Spleen (tissue), 13 donors: ENCODE measurements at places on chromosomes 11 and 22. TPM values are rescaled to one million over a fixed set of nuclear protein-coding genes. Genes with fewer than 3 reads are reported as not detected.
A peak's percentile ranks its signal among the peaks of the same experiment; 100 is the strongest.

APOA4 gene
- not detected for polyA plus RNA-seq

- H3K27ac ChIP-seq, result peak overlapping the region; percentile 61
- no peaks in the 10 kb centered on the region for H3K36me3 ChIP-seq
- no peak overlapping the region for H3K4me3 ChIP-seq
- peaks cover 33% of the 10 kb centered on the region for H3K4me1 ChIP-seq
Measured at GRCh38 chr11:102559839-102560238, 29.3 kb upstream of the MMP7 start.

NCF4 gene
- polyA plus RNA-seq, result 116 TPM

DNA sequence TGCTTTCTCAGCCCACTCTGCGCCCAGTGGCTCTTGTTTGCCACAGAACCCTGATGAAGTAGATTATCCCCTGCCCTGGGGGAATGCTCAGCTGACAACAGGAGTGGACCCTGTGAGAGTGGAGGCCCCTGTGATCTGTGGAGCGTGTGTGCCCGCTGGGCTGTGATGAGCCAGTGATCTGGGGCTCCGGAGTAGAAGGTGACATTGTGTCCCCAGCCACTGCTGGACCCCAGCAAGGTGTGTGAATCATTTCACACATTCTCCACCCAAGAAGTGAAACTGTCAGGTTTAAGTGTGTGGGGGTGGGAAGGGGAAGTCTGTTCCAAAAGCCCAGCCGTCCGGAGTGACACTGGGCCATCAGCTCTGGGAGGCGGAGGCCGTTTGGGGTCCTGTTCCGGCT, 33.1 kb upstream of the GRAMD4 start:
- H3K36me3 ChIP-seq, result no peaks in the 10 kb centered on the region
- H3K27me3 ChIP-seq, result no peaks in the 10 kb centered on the region
- H3K4me1 ChIP-seq, result peaks cover 19% of the 10 kb centered on the region

DNA sequence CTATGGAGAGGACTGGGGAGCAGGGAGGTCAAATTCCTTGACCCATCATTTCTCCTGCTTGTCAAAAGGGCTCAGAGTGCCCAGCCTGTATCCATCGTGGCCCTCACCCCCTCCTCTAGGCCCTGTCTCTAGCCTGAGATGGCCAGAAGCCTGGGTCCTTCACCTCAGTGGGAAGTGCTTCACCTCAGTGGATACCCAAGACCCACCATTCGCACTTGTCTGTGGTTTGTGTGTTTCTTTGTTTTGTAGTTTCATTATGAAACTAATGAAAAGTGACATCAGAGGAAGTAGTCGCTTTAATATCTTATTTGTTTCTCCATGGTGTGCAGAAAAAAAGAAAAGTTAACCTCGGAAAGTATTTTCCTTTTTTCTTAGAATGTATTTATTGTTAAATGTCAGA, 194.0 kb upstream of the CADM1 start:
- H3K4me1 ChIP-seq, result peaks cover 3% of the 10 kb centered on the region
- no peak overlapping the region for H3K27ac ChIP-seq
- no peak for DNase-seq
- no peaks in the 10 kb centered on the region for H3K36me3 ChIP-seq
- H3K27me3 ChIP-seq, result no peaks in the 10 kb centered on the region
- no peak overlapping the region for H3K4me3 ChIP-seq

UCP3 gene
- 0.68 TPM for polyA plus RNA-seq

PPM1F gene
- polyA plus RNA-seq, result 14.0 TPM

DNA sequence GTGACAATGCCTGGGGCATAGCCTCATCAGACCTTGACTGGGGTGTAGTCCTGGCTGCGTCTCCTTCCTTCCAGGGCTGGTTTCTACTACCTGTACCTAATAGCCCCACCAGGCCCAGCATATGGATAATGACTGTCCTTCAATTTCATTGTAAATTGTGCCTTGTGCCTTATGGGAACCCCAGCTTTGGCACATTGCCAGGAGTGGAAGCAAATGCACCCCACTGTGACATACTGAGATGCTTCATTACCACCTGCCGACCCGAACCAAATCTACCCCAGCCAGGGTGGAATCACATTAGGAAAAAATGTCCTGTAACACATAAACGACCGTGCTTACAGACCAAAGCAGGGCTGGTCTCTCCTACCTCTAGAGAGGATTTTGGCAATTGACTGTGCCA, 7.3 kb downstream of the TOP3B start:
- H3K27ac ChIP-seq, result no peak overlapping the region
- peaks cover 55% of the 10 kb centered on the region for H3K36me3 ChIP-seq
- no peak for DNase-seq
- no peak overlapping the region for H3K4me3 ChIP-seq

GRCh38 chr11:2750682-2751522, 51.1 kb upstream of the KCNQ1OT1 start:
- H3K36me3 ChIP-seq, result no peaks in the 10 kb centered on the region
- H3K27ac ChIP-seq, result no peak overlapping the region
- peak; percentile 48 for DNase-seq
- no peak overlapping the region for H3K4me3 ChIP-seq
- H3K4me1 ChIP-seq, result no peaks in the 10 kb centered on the region
- no peaks in the 10 kb centered on the region for H3K27me3 ChIP-seq

DNA sequence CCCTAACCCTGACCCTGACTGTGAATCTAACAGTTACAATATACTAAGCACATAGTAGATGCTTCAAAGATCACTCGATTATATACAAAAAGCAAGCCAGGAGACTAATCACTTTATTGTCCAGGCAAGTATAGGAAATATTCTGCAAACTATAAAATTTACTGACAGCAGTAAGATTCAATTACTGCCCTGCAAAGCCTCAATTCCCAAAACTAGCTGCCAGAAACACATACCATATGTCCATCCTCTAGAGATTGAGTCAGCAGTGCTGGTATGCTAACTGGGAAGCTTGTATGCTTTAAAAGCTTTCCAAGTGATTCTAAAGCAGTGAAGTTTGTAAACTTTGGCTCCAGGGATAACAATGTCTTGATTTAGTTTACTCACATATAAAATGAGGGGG, 26.1 kb downstream of the CSTF3 start:
- H3K4me1 ChIP-seq, result no peaks in the 10 kb centered on the region
- no peak overlapping the region for H3K4me3 ChIP-seq

GRCh38 chr11:44270403-44271273, 39.3 kb downstream of the ALX4 start:
- H3K36me3 ChIP-seq, result no peaks in the 10 kb centered on the region
- no peaks in the 10 kb centered on the region for H3K4me1 ChIP-seq
- DNase-seq, result peak; percentile 51
- H3K27me3 ChIP-seq, result no peaks in the 10 kb centered on the region

GRCh38 chr11:106733635-106734034, 284.6 kb downstream of the GUCY1A2 start:
- DNase-seq, result no peak
- H3K36me3 ChIP-seq, result no peaks in the 10 kb centered on the region
- H3K4me1 ChIP-seq, result no peaks in the 10 kb centered on the region
- H3K27ac ChIP-seq, result no peak overlapping the region
- no peak overlapping the region for H3K4me3 ChIP-seq
- no peaks in the 10 kb centered on the region for H3K27me3 ChIP-seq

ACER3 gene
- 3.7 TPM for polyA plus RNA-seq

DNA sequence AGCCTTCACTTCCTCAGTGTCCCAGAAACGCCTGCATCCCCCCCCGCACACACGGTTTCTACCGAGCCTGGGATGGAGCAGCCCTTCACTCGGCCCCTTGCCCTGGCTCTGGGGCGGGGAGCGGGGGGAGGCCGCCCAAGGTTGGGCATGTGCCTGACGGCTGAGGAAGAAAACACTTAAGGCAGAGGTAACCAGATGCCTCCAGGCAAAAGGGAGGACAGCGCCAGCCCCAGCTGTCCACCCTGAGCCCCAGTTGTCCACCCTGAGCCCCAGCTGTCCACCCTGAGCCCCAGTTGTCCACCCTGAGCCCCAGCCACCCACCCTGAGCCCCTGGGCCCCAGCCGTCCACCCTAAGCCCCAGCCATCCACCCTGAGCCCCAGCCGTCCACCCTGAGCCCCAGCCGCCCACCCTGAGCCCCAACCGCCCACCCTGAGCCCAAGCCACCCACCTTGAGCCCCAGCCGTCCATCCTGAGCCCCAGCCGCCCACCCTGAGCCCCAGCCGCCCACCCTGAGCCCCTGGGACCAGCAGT, 3.8 kb upstream of the TTLL8 start:
- H3K27me3 ChIP-seq, result peaks cover 72% of the 10 kb centered on the region
- no peak overlapping the region for H3K27ac ChIP-seq
- DNase-seq, result no peak
- no peaks in the 10 kb centered on the region for H3K36me3 ChIP-seq
- peaks cover 34% of the 10 kb centered on the region for H3K4me1 ChIP-seq

B4GAT1 gene
- polyA plus RNA-seq, result 4.3 TPM

DNA sequence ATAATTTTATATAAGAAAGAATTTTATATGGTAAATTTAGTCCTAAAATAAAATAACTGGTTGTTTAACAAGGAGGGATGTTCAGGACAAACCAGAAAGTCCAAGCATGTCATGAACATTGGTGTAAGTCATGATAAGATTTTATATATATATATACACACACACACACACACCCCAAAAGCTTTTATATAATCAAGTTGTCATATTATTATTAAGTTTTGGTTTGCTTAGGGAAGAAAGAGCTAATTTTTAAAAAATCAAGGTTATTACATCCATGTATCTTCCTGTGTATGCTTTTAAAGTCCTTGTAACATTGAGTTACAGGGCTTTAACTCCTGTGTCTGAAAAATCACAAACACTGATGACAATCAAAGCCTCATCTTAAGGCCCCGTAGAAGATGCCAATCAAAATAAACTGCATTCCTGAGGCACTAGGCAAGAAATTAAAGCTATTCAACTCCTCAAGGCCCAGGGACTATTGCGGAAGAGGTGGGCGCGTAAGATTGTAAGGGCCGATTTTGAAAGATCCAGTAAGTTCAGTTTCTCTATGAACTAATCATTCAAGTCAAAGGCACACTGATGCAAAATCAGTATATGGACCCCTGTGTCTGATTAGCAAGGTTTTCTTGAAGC, 16.8 kb downstream of the APOL6 start:
- DNase-seq, result no peak
- no peak overlapping the region for H3K27ac ChIP-seq
- peaks cover 45% of the 10 kb centered on the region for H3K4me1 ChIP-seq
- H3K27me3 ChIP-seq, result no peaks in the 10 kb centered on the region
- H3K4me3 ChIP-seq, result no peak overlapping the region

DNA sequence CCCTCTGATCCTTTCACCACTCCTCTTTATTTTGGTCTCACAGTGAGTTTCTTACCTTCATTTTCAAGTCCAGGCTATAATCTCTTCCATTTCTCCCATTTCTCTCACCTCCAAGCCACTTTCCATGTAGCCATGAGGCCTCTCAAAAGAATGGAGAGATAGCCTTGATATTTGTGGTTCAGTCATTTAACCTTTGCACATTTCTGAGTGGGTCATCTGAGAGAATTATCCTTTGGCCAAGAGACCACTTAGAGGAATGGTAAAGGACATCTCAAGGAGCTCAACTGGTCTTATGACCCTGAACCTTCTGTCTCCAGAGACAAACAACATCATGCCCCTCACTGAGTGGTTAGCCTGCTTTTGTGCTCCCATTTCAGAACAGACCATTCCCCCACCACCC, 121.1 kb downstream of the KIRREL3 start:
- H3K4me1 ChIP-seq, result no peaks in the 10 kb centered on the region
- H3K4me3 ChIP-seq, result no peak overlapping the region
- H3K27ac ChIP-seq, result no peak overlapping the region
- no peak for DNase-seq
- H3K36me3 ChIP-seq, result no peaks in the 10 kb centered on the region
- H3K27me3 ChIP-seq, result no peaks in the 10 kb centered on the region

DNA sequence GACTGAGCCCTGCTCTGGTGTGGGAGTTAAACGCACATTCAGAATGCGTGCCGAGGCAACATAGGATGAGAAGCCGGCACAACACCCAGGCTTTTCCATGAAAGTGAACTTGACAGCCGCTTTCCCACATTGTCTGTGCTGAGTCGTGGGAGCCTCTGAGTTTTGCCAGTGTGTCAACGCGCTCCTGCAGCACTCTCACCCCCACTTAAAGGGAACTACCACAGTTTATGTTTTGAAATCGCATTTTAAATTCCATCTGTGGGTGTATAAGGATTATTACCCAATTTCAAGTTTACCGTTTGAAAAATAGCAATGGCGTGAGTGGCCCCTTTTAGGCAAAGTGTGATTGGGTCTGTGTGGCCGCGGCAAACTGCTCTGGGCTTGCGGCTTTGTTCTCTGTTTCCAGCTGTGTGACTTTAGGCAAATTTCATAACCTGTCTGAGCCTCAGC, 81.5 kb downstream of the FBLN1 start:
- no peaks in the 10 kb centered on the region for H3K4me1 ChIP-seq
- no peaks in the 10 kb centered on the region for H3K36me3 ChIP-seq
- DNase-seq, result no peak
- no peak overlapping the region for H3K27ac ChIP-seq
- H3K4me3 ChIP-seq, result no peak overlapping the region

DNA sequence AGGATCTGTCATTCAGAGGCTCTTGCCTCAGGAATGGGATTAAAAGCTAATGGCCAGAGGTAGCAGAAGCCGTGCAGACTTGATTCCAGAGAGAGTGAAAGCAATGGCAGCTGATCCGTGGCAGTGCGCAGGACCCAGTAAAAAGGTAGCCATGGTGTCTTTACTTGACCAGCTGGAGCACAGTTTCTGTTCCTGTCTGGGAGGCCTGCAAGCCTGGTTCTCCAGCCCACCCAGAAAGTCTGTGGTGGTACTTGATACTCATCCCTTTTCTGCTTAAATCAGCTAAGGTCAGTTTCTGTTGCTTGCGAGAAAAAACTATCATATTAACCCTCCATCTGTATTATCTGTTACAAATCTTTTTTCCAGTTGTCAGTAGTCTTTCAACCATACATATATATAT, 86.7 kb downstream of the RPS6KA4 start:
- peaks cover 21% of the 10 kb centered on the region for H3K4me1 ChIP-seq
- H3K4me3 ChIP-seq, result no peak overlapping the region
- no peaks in the 10 kb centered on the region for H3K36me3 ChIP-seq
- peak; percentile 36 for DNase-seq
- H3K27me3 ChIP-seq, result peaks cover 15% of the 10 kb centered on the region

DNA sequence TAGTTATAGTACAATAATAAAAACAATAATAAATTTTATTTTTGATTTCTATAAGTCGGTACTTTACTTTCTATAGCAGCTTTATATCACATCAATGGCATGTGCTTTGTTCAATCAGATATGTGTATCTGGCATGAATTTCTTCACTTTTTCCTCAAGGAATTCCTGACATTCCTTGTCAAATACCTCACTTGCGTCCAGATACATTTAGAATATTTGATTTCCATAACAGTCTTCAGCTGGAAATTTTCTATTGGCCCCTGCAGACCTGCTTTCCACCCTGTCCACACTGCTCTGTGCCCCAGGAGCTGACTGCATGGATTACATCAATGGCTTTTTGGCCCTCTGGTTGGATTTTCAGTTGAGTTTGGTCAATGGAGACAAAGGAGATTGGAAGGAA, 93.2 kb downstream of the FAR1 start:
- H3K27me3 ChIP-seq, result no peaks in the 10 kb centered on the region
- H3K4me3 ChIP-seq, result no peak overlapping the region
- H3K27ac ChIP-seq, result no peak overlapping the region
- no peaks in the 10 kb centered on the region for H3K4me1 ChIP-seq
- no peaks in the 10 kb centered on the region for H3K36me3 ChIP-seq

- DNase-seq, result no peak
- H3K4me1 ChIP-seq, result peaks cover 22% of the 10 kb centered on the region
- no peaks in the 10 kb centered on the region for H3K27me3 ChIP-seq
- no peak overlapping the region for H3K27ac ChIP-seq
Measured at GRCh38 chr11:82994604-82995230, 77.0 kb downstream of the RAB30 start.
